T-cell (primary cell): ENCODE measurements at places on chromosomes 1 and 21. TPM values are rescaled to one million over a fixed set of nuclear protein-coding genes. Genes with fewer than 3 reads are reported as not detected.

IFNAR1 gene
- 47.4 TPM for total RNA-seq

HIPK1 gene
- 103 TPM for total RNA-seq

DNA sequence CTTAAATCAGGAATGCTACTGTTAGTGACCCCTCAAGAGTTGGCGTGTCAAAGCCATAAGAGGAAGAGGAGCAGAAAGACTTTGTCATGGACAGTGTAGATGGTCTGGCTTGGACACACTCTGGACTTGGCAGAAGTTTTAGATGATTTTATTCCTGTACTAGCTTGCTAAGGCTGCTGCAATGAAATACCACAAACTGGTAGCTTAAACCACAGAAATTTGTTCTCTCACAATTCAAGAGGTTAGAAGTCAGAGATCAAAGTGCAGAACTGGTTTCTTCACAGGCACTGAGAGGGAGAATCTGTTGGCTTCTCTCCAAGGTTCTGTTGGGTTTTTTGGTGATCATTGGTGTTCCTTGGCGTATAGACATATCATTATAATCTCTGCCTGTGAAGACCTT is 869.8 kb upstream of the B3GALT2 start:
- H3K27me3 ChIP-seq = no peaks in the 10 kb centered on the region
- H3K27ac ChIP-seq = peak overlapping the region; percentile 48
- H3K4me1 ChIP-seq = peaks cover 70% of the 10 kb centered on the region

- no peaks in the 10 kb centered on the region for H3K36me3 ChIP-seq
- H3K4me1 ChIP-seq = no peaks in the 10 kb centered on the region
- no peak for DNase-seq
- no peaks in the 10 kb centered on the region for H3K27me3 ChIP-seq
- no peak overlapping the region for H3K4me3 ChIP-seq
Observed at GRCh38 chr21:30211071-30211470, 4.8 kb downstream of the CLDN8 start.

DNA sequence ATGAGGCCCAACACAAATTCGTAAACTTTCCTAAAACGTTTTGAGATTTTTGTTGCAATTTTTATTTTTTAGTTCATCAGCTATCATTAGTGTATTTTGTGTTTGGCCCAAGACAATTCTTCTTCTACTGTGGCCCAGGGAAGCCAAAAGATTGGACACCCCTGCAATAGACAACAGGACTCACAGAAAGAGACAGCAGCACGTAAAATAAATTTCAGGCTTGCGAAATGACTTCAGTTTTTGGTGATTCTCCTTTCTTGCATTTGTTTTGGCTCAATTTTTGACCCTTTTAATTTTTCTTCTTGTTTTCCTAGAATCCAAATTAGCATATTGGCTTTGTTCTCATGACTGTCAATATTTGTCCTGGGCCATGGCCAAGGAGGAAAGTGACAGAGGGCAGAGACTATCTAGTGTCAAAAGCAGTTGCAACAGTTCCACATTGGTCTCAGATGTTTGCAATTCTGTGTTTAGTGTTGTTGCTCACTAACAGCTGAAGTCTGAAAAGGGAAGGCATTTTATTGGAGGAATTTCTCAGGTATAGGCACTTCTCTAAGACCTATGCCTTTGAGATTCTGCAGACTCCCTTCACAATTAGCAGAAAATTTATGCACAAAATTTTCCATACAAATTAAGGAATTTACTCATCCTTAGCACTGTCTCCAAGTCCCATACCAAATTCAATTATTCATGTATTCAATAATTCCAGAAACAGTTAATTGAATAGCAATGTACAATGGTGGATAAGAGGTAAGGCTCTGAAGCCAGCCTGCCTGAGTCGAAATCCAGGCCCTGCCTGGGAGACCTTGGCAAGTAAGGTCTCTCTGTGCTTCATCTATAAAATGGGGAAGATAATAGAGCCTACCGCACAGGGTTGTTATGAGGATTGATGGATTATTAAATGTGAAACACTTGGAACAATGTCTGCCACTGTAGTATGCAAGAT is 160.9 kb upstream of the IVNS1ABP start:
- no peak overlapping the region for H3K27ac ChIP-seq
- no peaks in the 10 kb centered on the region for H3K4me1 ChIP-seq
- no peak overlapping the region for H3K4me3 ChIP-seq
- H3K27me3 ChIP-seq = no peaks in the 10 kb centered on the region
- DNase-seq = no peak
- no peaks in the 10 kb centered on the region for H3K36me3 ChIP-seq
